ENCODE measurements at places on chromosomes 16 and 17.

- no peak for DNase-seq
These were observed 348.6 kb downstream of the SEC14L1 start for GRCh38 chr17:77489239-77489892.

- peak; percentile 88 for DNase-seq
These were observed 7.8 kb upstream of the ZNF200 start for GRCh38 chr16:3242709-3243108.

GRCh38 chr16:57527027-57527426, 9.3 kb downstream of the CCDC102A start:
- no peak for DNase-seq

- no peak for DNase-seq
These were observed 90.0 kb upstream of the HSBP1 start for GRCh38 chr16:83717814-83718213.

DNA sequence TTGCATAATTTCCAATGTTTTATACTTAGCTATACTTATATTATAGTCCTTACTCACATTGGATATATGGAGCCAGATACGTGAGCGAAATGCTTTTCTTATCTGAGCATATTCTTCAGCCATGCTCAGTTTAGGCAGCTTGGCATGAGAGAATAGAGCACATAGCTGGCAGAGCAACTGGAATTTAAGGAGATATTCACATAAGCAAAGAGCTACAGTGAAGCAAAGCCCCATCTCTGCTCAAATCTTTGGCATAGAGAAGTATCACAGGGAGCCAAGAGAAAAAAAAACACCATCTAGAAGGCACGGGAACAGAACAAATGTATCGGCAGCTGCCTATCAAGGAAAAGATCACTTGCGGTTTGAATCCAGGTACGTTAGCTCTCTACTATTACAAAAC, 734.2 kb upstream of the KIF2B start:
- DNase-seq = no peak

DNA sequence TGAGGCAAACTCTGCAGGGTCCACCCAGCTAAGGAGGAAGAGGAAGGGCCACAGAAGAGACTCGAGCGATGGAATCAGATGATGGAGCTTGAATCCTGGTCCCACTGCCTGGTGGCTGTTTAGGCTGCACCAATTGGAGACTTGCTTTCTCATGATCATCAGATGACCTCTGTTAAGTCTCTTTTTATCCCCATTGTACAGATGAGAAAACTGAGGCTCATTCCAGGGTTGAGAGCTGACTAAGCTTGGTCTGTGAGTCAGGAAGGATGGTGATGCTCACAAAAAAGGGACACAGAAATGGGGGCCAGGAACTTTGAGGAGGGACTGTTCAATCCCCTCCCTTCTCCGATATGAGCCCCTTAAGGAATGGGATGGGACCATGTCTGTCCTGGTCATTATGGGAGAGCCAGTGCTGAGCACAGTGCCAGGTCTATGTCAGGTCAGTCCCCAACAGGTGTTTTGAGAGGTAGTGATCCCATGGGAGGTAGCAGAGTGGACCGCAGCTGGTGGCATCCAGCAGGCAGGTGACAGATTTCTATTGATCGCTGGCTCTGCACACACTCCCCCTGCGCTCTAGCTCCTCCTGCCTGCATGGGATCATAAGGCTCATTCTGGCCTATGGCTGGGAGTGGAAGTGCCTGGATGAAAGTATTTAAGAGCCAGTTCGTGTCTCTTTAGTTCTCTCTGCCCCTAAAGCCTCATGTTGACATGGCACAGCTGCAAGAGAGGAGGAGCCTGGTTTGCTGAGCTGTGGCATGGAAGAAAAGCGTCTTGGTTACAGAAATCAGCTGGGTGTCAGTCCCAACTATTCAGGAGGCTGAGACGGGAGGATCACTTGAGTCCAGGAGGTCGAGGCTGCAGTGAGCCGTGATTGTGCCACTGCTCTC, 27.2 kb downstream of the SNX20 start:
- no peak for DNase-seq

DNA sequence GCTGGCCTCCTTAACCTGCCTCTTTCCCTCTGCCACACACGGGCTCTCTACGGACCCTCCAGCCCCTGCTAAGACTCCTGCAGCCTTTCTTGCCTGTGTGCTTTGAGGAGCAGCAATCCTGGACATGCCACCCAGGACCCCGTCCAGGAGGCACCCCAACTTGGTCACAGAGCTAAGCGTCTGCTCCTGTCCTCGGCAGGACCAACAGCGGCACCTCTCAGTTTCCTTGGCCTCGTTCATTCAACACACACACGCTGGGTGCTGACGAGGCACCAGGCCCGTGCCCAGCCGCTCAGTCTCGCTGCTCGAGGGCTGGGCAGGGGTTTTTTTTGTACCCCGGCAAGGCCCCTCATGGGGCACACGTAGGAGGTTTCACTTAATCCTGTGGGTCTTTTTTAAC, 15.2 kb downstream of the RPH3AL start:
- no peak for DNase-seq

DNA sequence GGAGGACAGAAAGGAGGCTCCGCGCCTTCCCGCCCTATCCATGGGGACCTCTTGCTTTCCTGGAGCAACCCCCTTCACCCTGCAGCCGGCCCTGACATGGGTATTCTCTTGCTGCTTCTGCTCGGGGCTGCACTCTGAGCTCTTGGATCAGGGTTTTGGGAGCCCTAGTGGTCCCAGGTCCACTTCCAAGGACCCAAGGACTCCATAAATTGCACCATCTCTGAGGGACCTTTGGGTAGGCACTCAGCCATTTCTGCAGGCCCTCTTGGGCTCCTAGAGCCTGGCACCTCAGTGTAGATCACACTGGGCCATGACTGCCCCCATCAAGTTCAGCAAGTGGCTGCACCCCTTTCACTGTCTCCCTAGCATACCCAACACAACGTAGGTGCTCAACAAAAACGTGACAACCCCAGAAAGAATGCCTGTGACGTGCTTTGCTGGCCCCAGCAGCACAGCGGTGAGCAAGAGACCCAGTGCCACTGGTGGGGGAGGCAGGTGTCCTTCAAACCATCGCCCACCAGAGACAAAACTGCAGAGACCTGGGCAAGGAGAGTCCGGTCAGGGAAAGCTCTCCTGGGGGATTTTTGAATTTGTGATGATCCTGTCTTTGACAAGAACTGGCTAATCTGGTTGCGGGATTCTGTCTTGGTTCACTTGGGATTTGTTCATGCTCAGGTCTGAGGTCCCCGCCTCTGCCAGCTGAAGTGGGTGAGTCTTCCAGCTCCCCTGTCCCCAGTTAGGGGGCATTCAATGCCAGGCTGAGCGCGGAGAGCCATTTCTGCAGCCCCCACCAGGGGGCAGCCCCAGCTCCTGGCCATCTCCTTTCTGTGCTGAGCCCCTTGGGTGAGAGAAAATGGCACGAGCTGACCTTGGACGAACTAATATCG, 2.5 kb upstream of the RAB11FIP4 start:
- no peak for DNase-seq

DNA sequence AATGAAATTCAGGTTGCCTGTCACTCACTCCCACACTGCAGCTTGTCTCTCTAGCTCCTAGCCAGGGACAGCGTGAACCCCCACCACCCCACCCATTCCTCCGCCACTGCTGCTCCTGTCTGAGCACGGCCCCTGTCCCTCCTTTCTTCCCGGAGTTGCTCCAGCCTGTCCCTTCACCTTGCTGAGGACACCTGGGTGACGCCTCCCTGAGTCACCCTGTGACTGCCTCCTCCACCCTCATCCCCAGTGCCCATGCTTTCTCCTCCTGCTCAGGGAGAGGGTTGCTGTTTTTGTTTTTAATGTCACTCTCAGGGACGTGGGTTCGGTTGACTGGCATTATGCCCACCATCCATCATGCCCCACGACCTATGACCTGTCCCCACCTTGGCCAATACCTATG, 25.8 kb upstream of the NAT9 start:
- no peak for DNase-seq

DNA sequence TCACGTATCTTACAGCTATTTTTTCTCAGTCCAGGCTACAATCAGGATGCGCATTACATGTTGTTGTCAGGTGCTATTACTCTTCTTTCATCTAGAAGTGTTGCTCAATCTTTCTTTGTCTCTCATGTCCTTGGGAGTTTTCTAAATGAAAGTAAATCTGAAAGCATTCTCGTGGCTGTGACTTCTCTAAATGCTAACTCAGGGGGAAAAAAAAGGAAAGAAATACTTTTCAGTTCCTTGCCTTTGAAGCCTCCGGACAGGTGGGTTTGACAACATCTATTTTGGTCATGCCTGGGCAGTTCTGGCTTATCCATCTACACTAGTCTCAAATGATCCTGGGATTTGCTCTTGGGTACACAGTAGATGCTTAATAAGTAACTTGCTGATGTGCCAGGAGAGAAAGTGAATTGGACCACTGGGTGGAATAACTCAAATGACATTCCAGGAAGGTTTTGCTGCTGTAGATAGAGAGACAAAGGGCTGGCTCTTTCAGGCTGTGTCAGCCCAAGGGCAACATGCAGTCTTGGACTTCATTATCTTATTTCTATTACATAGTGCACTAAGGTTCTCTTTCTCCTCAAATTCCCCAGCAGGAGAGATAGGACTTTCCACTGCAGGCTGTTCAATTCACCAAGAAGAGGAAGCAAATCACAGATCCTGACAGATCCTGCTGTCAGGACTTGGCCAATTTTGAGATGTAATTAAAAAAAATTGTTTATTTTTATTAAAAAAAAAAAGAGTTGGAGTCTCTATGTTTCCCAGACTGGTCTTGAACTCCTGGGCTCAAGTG, 63.6 kb upstream of the NFAT5 start:
- peak; percentile 87 for DNase-seq

DNA sequence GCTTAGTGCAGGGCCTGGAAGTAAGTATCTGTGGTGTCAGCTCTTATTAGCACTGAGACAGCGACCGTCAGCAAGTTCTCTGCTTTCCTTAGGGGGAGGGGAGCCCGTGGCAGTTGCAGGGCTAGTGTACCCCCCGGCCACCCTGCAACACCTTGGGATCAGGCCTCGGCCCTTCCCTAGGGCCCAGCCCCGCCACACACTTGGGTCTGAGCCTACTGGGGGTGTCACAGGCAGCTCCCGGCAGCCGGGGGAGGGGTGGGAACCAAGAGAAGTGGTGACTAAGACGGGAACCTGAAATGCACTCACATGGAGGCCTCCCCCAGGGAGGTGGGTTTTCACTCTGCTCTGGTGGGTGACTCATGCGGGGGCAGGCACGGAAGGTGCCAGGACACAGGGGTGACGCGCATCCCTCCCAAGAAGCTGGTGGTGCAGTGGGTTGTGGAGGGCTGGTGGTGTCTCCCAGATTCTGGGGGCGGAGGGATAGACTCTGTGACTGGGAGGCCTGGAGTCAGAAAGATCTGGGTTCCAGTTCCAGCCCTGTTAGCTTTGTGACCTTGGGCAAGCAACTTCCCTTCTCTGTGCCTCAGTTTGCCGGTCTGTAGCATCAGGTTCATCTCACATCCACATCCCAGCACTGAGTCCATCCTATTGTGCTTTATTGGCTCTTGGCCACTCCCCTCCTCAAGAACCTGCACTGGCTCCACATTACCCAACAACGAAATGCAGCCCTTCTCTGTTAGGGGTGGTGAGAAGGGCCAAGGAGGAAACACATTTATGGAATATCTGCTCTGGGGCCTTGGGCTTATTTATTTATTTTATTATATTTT, 44.5 kb downstream of the LAT start:
- DNase-seq = peak; percentile 49

GRCh38 chr16:67024384-67025209, 4.4 kb upstream of the CBFB start:
- no peak for DNase-seq

DNA sequence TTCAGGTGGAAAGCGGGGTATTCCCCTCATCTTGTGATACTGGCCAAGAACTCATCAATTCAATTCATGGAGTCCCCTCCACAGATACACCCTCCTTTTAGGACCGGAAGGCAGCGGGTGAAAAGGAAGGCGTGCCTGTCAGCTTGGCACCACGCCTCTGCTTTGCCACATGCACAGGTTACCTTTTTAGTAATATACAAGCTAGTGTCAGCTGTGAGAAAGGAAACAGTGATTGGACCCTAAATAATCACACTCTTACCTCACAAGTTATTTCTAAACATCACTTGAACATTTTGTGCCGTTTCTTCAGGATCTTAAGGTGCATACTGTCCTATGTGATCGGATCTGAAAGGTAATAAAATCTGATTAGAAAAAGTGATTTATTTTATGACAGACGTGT, 15.7 kb downstream of the ZDHHC7 start:
- no peak for DNase-seq

- no peak for DNase-seq
These were observed 330.8 kb downstream of the WWOX start for GRCh38 chr16:78430281-78430680.

- peak; percentile 60 for DNase-seq
These were observed 65.9 kb upstream of the SDK2 start for GRCh38 chr17:73710095-73710592.

DNA sequence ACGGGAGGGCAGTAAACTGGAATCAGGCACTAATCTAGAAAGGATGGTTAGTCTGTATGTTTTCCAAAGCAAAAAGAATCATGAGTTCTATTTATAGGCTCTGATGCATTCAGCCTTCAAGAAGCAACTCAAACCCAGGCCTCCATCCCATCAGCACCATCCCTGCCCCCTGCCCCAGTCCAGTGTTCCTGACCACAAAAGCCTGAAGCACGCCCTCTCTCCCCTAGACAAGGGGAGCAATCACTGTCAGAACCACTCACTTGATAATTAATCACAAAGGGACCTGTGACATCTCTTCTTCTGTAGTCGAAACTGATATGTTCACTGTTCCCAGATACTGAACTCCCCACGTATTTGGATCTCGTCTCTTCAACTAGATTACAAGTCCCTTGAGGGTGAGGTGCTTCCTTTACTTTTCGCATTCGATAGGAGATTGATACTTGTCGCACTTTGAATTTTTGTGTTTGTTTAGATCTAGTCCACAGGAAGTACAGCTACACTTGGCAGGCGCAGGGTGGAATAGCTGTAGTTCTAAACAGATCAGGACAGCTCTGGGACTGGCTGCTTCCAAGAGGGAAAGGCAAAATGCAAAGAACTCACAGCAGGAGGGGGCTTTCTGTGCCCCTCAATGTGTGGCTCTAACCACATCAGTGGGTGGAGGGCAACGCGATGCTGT, 36.4 kb upstream of the CCDC182 start:
- DNase-seq = no peak

DNA sequence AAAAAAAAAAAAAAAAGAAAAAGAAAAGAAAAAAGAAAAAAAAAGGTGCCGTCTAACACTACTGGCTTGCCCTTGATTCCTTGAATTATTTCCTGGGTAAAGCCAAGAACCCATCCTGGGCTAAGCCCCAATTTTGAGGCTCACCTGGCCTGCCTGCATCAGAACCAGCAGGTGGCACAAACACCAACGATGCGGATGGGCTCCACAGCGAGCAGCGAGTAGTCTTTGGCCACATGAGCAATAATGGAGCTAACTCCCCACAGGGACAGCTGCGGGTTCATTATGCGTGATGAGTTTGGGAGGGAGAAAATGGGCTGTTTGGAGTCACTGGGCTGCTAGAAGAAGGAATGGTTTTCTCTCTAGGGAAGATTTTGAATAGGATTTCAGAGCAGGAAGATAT, 91.1 kb downstream of the ASIC2 start:
- DNase-seq = no peak

Measured in inflammatory macrophage treated with lipopolysaccharide for 4 hours (primary cell).